ENCODE measurements at places on chromosomes 3 and 15. TPM values are rescaled to one million over a fixed set of nuclear protein-coding genes. Genes with fewer than 3 reads are reported as not detected.

LRRK1 gene
- 1.2 TPM for total RNA-seq

GRCh38 chr3:183695569-183696364 lies 1.8 kb upstream of the YEATS2 start:
- H3K4me1 ChIP-seq, result peaks cover 9% of the 10 kb centered on the region
- no peaks in the 10 kb centered on the region for H3K36me3 ChIP-seq
- no peak overlapping the region for H3K27ac ChIP-seq
- no peak for DNase-seq
- H3K27me3 ChIP-seq, result no peaks in the 10 kb centered on the region

- no peak overlapping the region for H3K27ac ChIP-seq
- no peak for DNase-seq
- H3K27me3 ChIP-seq, result no peaks in the 10 kb centered on the region
- no peaks in the 10 kb centered on the region for H3K4me1 ChIP-seq
Measured at GRCh38 chr3:69442771-69443311, 57.0 kb upstream of the FRMD4B start.

DNA sequence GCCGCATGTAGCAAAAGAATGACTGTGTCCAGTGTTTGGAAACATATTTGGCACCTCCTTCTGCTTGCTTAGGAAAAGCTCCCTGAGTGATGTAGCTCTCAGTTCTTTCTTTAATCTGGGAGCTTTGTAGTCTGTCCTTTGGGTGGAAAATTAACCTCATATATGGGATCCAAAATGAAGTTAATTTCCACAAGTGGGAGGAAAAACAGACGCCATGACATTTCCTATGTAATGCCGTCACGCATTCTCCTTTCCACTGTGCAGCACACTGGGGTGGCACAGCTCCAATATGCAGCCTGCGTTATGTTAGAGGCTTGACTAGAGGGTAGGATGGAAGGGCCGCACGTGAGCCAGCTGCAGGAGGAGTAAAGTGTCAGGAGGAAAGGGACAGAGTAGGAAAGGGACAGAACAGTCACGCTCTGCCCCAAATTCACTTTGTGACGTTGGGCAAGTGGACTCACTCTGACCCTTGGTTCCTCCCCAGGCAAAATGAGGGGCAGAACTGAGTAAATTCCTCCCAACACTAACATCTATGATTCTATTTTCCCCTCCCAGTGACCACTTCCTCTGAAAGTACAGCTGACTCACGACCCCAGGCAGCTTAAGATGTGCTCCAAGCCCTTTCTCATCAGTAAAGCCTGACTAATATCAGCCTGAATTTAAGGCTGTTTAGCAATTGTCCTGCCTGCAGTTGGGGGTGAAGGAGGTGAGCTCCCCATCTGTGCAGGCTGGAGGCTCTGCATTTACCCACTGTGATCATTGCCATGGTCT lies 176.5 kb upstream of the PFN2 start:
- H3K4me1 ChIP-seq, result no peaks in the 10 kb centered on the region
- peaks cover 2% of the 10 kb centered on the region for H3K27me3 ChIP-seq
- no peak overlapping the region for H3K4me3 ChIP-seq
- no peaks in the 10 kb centered on the region for H3K36me3 ChIP-seq
- no peak for DNase-seq
- no peak overlapping the region for H3K27ac ChIP-seq

DNA sequence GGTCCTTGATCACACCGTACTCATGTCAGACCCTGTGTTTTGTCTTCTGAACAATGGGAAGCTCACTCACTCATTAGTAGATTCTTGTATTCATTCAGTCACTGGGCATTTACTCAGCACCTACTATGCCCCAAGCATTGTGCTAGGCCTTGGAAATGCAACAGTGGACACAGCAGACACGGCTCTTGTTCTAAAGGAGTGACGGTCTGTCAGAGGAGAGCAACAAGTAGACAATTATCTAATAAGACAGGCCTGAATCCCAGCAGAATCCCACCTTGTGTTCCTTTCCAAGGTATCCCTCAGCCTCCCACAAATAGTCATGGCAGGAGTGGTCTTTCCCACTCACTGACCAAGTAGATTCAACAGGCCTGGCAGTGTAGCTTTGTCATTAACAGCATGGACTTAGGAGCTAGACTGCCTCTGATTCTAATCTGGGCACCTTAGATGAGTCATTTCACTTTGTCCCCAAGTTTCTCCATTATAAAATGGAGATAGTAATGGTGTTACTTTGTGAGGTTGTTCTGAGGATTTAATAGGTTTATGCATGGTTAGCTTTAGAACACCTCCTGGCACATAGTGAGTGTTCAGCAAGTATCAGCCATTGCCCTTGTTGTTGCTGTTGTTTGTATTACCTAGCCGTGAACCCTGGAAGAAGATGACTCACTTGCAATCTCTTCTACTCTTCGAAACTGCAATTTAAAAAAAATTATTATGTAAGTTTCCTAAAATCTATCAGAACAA lies 69.1 kb downstream of the SSUH2 start:
- H3K4me3 ChIP-seq, result no peak overlapping the region
- H3K4me1 ChIP-seq, result no peaks in the 10 kb centered on the region
- no peaks in the 10 kb centered on the region for H3K36me3 ChIP-seq
- no peaks in the 10 kb centered on the region for H3K27me3 ChIP-seq
- DNase-seq, result no peak
- no peak overlapping the region for H3K27ac ChIP-seq

GRCh38 chr3:54999811-55000210 lies 72.0 kb upstream of the LRTM1 start:
- DNase-seq, result no peak

- H3K36me3 ChIP-seq, result no peaks in the 10 kb centered on the region
- peak; percentile 3 for DNase-seq
- no peak overlapping the region for H3K27ac ChIP-seq
- peaks cover 5% of the 10 kb centered on the region for H3K27me3 ChIP-seq
- H3K4me3 ChIP-seq, result no peak overlapping the region
Measured at GRCh38 chr15:39251413-39252133, 329.3 kb upstream of the THBS1 start.

GRCh38 chr3:72488738-72489035 lies 359.6 kb downstream of the SHQ1 start:
- no peak for DNase-seq
- H3K27me3 ChIP-seq, result no peaks in the 10 kb centered on the region
- H3K4me1 ChIP-seq, result peaks cover 16% of the 10 kb centered on the region
- no peak overlapping the region for H3K4me3 ChIP-seq
- H3K36me3 ChIP-seq, result no peaks in the 10 kb centered on the region
- no peak overlapping the region for H3K27ac ChIP-seq

DNA sequence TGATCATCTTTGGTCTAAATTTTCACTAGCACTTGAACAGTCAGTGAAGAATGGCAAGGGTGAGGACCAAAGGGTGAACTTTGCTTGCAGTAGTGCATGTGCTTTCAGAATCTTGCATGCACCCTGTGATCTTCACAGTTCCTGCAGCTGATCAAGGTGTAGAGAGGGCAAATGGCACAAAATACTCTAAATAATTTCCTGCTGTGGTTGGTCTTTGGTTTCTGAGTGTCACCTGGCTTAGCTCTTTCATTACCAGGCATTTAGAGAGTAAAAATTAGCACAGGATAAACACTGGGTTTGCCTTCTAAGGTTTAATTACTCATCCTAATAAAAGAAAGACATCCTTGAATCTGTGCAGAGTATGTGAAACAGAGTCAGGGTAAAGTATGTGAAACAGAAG lies 11.4 kb downstream of the TIPARP start:
- no peak overlapping the region for H3K27ac ChIP-seq
- DNase-seq, result peak; percentile 40
- H3K4me3 ChIP-seq, result no peak overlapping the region
- peaks cover 10% of the 10 kb centered on the region for H3K36me3 ChIP-seq
- no peaks in the 10 kb centered on the region for H3K27me3 ChIP-seq

- DNase-seq, result no peak
- H3K4me3 ChIP-seq, result no peak overlapping the region
- H3K36me3 ChIP-seq, result peaks cover 23% of the 10 kb centered on the region
- no peak overlapping the region for H3K27ac ChIP-seq
Measured at GRCh38 chr3:152307829-152308474, 39.2 kb downstream of the MBNL1 start.

GRCh38 chr3:126197854-126198584 lies 17.6 kb upstream of the ALDH1L1 start:
- no peaks in the 10 kb centered on the region for H3K27me3 ChIP-seq
- no peak overlapping the region for H3K4me3 ChIP-seq
- H3K4me1 ChIP-seq, result no peaks in the 10 kb centered on the region
- no peaks in the 10 kb centered on the region for H3K36me3 ChIP-seq

DNA sequence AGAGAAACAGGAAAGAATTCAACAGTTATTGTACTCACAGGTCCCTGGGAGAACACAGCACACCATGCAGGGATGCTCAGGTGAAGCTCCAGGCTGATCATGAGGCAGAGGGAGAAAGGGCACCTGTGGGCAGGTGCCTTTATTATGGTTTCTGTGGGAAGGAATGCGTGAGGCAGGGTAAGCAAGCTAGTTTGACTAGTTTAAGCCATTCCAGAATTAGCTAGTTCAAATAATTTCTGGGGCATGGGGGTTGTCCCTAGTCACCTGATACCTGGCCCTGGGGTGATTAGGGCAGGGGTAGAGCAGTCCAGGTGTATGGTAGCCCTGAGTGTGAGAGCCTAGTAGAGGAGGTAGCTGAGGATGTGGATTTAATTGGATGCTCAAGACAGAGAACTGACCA lies 47.9 kb upstream of the DCLK3 start:
- DNase-seq, result no peak
- no peaks in the 10 kb centered on the region for H3K27me3 ChIP-seq
- H3K4me1 ChIP-seq, result no peaks in the 10 kb centered on the region
- H3K27ac ChIP-seq, result no peak overlapping the region
- H3K4me3 ChIP-seq, result no peak overlapping the region

DNA sequence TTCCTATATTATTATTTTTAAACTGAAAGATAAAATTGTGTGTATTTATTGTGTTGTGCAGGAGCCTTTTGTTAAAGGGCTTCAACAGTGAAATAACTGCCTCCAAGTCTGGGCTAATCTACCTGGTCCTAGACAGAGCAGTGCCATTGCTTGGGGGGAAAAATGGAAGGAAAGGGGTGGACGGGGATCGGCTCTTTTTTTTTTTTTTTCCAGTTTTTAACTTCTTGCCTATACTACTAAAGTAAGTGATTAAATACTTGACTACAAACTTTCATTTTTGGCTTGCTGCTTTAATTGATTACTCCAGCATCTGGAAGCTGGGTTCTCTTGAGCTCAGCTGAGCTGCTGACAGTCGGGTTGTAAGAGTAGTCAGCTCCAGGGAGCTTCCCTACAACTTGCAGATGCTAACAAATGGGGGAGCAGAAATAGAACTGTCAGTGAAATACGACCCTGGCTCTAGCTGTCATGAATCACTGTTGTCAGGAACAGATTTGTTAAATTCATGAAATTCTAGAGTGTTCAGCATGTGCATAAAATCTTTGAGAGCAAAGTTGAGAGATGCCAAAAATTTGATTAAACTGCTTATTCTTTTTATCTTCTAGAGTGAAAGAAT lies 276.7 kb downstream of the ROBO1 start:
- no peak overlapping the region for H3K4me3 ChIP-seq
- no peak for DNase-seq
- no peak overlapping the region for H3K27ac ChIP-seq

- no peak overlapping the region for H3K4me3 ChIP-seq
- peak; percentile 32 for DNase-seq
- H3K36me3 ChIP-seq, result no peaks in the 10 kb centered on the region
- H3K27ac ChIP-seq, result no peak overlapping the region
- H3K27me3 ChIP-seq, result no peaks in the 10 kb centered on the region
- no peaks in the 10 kb centered on the region for H3K4me1 ChIP-seq
Measured at GRCh38 chr3:33954956-33955355, 156.5 kb downstream of the PDCD6IP start.

DNA sequence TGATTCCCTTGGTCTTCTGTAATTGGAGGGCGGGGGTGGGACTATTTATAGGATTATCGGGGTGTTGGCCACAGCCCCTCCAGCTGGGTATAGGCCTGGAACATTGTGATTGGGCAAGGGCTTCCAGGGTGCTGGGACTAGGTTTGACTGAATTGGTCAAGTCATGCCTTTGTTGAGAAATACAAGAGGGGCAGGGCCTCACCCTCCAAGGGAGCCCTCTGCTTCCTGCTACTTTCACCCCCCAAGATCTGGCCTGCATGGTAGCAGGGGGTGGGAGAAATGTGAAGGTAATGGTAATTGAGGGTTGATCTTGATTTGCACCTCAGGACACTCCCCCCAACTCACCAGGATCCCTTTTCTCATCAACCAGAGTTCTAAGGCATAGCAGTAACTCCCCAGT lies 25.2 kb downstream of the TRIM71 start:
- H3K27ac ChIP-seq, result no peak overlapping the region
- no peaks in the 10 kb centered on the region for H3K36me3 ChIP-seq
- H3K27me3 ChIP-seq, result no peaks in the 10 kb centered on the region
- H3K4me1 ChIP-seq, result peaks cover 11% of the 10 kb centered on the region
- no peak overlapping the region for H3K4me3 ChIP-seq

Measured in natural killer cell (primary cell).